ENCODE measurements at places on chromosomes 6 and 20. TPM values are rescaled to one million over a fixed set of nuclear protein-coding genes. Genes with fewer than 3 reads are reported as not detected.
A peak's percentile ranks its signal among the peaks of the same experiment; 100 is the strongest.

DNA sequence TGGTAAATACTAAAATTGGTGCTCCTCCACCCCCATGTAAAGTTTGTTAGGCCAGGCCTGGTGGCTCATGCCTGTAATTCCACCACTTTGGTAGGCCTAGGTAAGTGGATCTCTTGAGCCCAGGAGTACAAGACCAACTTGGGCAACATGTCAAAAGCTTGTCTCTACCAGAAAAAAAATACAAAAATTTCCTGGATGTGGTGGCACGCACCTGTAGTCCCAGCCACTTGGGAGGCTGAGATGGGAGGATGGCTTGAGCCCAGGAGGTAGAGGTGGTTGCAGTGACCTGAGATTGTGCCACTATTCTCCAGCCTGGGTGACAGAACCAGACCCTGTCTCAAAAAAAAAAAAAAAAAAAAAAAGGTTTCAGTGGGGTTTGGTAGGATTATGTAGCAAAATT lies 41.7 kb downstream of the ITCH start:
- no peak for DNase-seq
- H3K27ac ChIP-seq: peak overlapping the region; percentile 63
- H3K36me3 ChIP-seq: peaks cover 17% of the 10 kb centered on the region
- peaks cover 52% of the 10 kb centered on the region for H3K4me1 ChIP-seq
- H3K4me3 ChIP-seq: no peak overlapping the region
- H3K27me3 ChIP-seq: no peaks in the 10 kb centered on the region

FAM83C gene
- total RNA-seq: not detected

DNA sequence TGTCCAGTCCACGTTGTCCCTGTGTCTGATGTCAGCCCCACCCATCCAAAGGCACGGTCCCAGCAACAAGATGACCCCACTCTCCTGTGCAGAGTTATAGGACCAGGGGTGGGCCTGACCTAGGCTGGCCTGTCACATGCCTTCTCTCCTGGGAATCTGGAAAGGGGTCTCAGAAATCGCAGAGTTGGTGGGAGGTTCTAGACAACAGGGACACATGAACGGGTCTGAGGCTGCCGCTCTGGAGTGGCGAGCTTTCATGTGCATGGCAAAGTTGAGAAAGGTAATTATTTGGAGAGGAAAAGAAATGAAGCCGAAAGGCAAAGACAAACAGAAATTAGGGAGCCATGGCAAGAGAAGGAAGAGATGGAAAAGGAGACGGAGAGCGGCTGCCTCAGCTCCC lies 29.5 kb downstream of the BFSP1 start:
- no peak overlapping the region for H3K27ac ChIP-seq
- H3K36me3 ChIP-seq: no peaks in the 10 kb centered on the region
- no peak overlapping the region for H3K4me3 ChIP-seq
- peaks cover 19% of the 10 kb centered on the region for H3K4me1 ChIP-seq

DNA sequence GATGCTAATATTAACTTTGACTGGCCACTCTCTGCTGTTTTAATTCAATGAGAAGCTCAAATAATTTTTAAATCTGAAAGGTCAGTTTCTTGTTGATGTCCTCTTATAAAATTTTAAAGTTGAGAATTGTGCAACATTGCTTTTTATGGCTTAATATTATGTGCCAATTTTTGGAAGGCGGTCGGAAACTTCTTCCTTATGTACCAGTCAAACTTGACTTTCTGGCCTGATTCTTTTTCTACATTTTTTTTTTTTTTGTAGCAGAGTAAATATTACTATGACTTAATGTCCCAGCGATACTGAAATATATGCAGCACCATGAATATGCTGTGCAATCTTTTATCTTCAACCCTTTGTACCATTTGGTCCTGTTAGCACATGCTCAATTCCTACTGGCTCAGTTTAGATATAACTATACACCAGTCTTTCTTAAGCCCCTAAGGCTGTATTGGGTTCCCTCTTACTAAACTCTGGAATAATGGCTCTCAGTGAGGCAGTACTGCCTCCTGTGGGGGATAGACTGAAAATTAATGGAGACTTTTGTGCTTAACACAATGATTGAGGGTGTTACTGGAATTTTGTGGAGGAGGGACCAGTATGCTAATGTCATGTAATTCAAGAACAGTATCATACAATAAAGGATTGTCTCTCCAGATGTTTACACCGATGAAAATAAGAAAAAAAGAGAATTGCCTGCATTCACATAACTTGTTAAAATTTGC lies 156.4 kb upstream of the SYNCRIP start:
- no peak overlapping the region for H3K27ac ChIP-seq
- H3K36me3 ChIP-seq: no peaks in the 10 kb centered on the region
- H3K27me3 ChIP-seq: peaks cover 5% of the 10 kb centered on the region
- no peak overlapping the region for H3K4me3 ChIP-seq
- H3K4me1 ChIP-seq: no peaks in the 10 kb centered on the region
- no peak for DNase-seq

GRCh38 chr6:153231048-153231646 lies 100.1 kb upstream of the RGS17 start:
- peak; percentile 72 for DNase-seq
- H3K27me3 ChIP-seq: peaks cover 4% of the 10 kb centered on the region
- H3K36me3 ChIP-seq: no peaks in the 10 kb centered on the region
- H3K27ac ChIP-seq: no peak overlapping the region

KIAA1755 gene
- total RNA-seq: not detected

DNA sequence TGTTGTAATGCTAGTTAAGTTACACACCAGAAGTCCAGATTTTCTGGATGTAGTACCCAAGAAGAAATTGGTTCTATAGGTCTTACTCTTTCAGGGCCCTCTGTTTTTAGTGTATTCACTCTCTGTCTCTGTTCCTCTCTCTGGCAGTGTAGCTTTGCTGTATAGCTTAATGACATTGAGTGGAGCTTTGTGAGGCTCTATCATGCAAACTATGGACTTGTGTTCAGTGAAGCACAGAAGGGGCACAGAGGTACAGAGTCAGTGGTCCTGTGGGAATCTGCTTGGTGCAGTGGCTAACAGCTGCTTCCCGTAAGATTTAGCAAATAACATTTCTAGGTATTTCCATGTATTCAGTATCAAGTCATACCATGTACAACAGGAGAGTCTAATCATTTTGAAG lies 26.1 kb downstream of the NKX2-4 start:
- no peaks in the 10 kb centered on the region for H3K27me3 ChIP-seq
- H3K27ac ChIP-seq: no peak overlapping the region
- H3K4me1 ChIP-seq: peaks cover 6% of the 10 kb centered on the region

All from activated naive CD4-positive, alpha-beta T cell treated with anti-CD3 and anti-CD28 coated beads for 36 hours (primary cell).